ENCODE measurements at places on chromosomes 3 and 15.
A peak's percentile ranks its signal among the peaks of the same experiment; 100 is the strongest.

GRCh38 chr15:25177955-25178801, 223.4 kb downstream of the SNRPN start:
- no peak for DNase-seq

DNA sequence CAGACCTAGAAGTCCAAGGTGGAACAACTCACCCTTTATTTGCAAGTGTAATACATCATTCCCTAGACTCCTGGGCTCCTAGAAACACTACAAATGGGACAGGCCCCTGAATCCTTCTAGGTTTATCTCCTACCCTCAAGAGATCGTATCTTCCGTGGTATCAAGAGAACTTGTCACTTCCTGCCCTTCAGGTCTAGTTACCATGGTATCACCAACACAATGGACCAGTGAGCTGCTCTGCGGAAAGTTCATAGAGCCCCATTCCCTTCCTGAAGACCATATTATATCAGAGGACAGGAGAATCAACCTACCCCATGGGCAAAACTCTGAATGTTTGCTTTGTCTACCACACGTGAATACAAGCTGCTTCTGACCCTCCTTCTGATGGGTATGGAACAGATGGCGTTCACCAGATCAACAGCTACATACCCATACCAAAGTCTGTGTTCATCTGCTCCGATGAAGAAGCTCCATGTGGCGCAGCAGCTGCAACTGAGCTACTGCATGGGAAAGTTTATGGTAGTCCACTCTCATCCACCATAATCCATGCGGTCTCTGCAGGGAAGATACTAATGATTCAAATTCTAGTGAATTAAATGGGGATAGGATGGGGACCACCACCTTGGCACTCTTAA, 84.6 kb upstream of the KLF13 start:
- no peak for DNase-seq

DNA sequence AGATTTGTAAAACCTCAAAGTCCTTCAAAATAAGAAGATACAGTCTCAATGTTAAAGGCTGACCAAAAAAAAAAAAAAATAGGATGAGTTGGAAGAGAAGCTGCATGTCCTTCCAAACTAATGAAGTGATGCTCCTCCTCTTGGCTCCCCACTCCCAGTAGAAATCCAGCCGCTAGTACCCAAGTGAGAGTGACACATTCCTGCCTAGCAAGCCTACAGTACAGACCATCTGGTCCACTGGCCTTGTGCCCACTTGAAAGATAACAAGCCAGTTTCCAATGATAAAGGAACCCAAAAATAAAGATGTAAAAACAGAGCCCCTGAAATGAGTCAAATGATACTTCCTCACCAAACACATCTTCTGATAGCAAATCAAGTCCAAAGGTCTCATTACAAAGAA, 258.7 kb upstream of the NSMCE3 start:
- DNase-seq: no peak

GRCh38 chr15:25890529-25890928, 27.4 kb upstream of the ATP10A start:
- DNase-seq: no peak

DNA sequence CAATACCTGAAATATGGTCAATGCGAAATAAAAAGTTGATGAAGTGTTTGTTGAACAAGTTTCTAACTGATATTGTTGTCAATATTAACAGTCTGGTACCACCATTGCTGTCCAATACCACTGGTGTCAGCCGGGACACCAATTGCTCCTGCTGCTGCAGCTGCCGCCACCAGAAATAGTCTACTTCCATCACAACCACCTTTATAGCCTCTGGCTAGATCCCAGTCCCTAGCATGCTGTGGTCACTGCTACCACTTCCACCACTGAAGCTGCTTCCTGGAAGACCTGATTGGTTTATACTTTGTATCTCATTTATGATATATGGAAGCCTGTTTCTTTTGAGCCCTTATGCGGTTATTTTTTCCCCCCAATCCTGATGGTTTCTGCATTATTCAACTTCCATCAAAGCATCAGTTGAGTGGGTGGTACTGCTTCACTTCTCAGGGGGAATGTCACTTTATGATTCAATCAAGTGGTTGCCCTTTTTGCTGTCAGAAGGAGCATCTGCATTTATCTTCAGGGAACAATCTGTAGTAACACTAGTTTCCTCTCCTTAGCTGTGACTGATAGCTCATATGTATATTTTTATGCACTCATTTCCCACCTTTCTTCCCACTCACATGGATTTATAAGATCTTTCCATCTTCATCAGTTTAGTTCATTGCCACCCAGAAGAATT, 11.7 kb downstream of the LNP1 start:
- DNase-seq: no peak

DNA sequence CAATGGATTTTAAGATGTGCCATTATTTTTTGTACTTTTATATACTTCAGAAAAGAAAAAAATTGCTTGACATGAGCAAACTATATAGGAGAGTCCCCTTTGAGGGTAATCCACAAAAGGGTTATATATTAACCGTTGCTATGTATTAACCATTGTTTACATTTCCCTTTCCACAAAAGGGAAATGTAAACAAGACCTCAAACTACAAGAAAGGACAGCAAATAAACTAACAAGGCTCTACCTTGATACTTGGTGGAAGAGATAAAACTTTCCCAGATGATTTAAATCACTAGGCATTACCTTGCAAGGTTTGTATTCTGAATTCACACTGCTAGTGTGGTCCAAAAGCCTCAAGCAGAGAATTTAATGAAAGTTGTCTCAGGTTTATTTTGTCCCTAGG, 616.3 kb upstream of the BCHE start:
- DNase-seq: no peak

DNA sequence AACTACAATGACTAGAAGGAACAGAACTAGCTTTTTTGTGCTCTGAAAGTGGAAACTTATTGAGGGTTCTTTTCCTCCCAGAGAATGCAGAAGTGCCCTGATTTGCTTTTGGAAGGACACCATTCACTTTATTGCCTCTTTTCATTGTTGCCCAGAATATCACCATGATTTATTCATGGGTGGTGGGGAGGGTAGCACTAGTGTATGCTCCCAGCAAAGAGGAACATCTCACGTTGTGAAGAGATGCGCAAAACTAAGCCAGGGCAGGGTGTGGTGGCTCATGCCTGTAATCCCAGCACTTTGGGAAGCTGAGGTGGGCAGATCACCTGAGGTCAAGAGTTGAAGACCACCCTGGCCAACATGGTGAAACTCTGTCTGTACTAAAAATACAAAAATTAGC, 31.4 kb downstream of the FLNB start:
- no peak for DNase-seq

- DNase-seq: no peak
Observed at GRCh38 chr15:90780916-90781315, 63.8 kb downstream of the BLM start.

DNA sequence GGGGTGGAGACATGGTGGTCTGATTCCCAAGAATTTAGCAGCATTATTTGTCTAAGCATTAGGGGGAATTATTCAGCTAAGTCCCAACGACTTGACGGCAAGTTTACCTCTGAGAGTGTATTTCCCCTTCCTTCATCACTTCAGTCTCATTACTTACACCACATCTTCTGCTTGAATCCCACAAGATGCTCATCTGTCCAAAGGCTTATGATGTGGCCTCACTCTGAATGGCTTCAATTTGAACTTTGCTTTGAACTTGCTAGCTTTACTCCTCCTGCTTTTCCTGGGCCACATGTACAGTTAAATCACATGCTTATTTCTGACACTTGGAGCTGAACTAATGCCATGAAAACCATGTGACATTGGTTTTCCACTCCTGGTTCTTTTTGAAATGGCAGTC, 231.3 kb upstream of the SATB1 start:
- DNase-seq: no peak

- no peak for DNase-seq
Observed at GRCh38 chr3:37696661-37697060, 165.0 kb upstream of the CTDSPL start.

GRCh38 chr3:27342267-27342666, 26.9 kb downstream of the NEK10 start:
- DNase-seq: no peak

DNA sequence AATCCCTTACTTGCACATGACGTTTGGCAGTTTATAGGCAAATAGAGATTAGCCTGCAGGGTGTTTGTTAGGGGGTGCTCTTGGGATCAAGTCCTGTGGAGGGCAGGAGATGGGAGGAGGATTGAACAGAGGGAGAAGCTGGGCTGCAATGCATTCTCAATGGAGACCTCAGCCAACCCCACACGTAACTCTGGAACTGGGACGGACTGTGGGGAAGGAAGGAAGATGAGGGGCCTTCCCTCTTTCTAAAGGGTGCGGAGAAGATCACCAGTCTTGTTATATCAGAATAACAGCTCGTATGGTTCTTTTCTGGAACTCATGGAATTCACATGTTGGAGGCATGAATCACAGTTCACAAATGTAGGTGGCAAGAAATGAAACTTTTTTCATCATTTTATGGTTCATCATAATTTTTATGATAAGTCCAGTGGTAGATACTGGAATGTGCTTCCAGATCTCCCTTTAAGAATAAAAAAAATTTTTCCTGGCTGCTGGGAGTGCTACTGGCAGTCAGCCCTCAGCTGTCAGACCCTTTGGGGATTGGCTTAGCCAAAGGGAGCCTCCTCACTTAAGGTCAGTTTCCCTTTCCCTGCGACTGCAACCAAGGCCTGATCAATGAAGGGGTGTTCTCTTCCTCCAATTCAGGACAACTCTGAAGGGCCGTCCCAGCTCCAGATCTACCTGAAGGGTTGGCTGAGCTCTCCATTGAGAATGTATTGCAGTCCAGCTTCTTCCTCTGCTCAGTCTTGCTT, 20.5 kb upstream of the LYZL4 start:
- no peak for DNase-seq

DNA sequence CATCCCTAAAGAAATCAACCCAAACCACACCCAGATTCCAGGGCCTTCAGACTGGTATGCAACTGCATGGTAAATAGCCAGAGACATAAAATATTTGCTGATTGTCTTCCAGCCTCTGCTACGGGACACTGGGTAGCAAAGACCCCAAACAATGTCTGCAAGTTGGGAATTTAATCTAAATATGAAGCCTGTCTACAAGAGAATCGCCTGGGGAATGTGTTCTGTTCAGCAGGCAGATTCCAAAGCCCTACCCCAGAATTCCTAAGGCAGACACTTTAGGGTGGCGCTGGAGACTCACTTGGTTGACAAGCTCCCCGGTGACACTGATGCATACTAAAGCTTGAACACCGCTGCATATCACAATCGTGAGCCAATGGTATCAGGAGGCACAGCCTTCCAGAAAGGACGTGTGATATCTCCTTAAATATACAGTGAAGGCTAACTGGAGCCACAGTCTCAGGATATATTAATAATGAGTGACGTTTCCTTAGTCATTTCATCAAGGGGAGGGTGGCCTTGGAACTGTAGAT, 684.1 kb downstream of the NTRK3 start:
- DNase-seq: no peak

- no peak for DNase-seq
Observed at GRCh38 chr3:187085933-187086332, 53.4 kb downstream of the RPL39L start.

DNA sequence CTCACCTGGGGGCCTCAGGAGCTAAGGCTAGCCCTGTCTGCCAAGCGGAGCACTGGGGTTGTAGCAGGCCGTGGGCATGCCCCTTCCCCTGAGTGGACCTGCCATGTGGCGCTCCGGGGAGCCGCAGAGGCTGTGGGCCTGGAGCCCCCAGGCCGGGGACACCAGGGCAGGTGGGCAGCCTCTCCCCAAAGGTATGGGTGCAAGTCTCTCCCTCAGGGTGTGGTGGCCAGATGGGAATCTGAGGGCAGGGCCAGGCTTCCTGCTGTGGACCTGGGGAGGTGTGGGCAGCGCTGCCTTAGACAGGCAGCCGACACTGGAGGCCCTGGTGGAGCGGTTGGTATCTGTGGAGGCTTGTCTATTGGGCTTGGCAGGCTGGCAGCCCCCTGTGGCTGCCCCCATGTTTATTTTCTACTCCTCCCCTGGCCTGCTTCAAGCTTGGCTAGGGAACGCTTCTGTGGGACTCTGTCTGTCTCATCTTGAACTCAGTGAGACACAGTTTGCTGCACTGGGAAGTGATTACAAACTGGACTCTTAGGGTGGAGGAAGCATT, 5.9 kb downstream of the ACVR2B start:
- DNase-seq: no peak

GRCh38 chr15:98850961-98851572, 156.5 kb downstream of the PGPEP1L start:
- DNase-seq: peak; percentile 29

- no peak for DNase-seq
Observed at GRCh38 chr3:120428924-120429323, 21.9 kb downstream of the FSTL1 start.

Measured in stimulated activated CD4-positive, alpha-beta T cell treated with anti-CD3 and anti-CD28 coated beads, Interleukin-2, amount 100 ng/mL, for 4 hours (primary cell).